ENCODE measurements at places on chromosomes 13 and 19.

DNA sequence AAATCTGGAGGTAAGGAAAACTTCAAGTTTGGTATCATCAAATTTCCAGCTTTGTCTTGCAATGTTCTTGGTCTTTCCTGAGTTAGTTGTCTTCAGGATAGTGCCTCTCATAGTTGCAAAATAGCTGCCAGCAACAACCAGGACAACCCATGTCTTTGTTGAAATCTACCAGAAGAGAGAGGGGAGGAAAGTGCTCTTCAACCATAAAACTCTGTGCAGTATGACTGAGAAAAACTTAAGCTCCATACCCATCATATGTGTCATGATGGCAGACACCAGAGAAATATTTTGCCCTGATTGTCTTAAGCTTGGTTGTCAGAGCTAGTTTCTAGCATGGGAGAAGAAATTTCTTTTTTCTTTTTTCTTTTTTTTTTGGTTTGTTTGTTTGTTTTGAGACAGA, 103.3 kb downstream of the SPRY2 start:
- no peak for DNase-seq

GRCh38 chr19:5341448-5341820, 822 bp upstream of the PTPRS start:
- DNase-seq: no peak

- no peak for DNase-seq
Observed at GRCh38 chr19:55489711-55490477, 1.7 kb downstream of the SSC5D start.

GRCh38 chr13:114279758-114280355, 1.5 kb upstream of the UPF3A start:
- no peak for DNase-seq

- peak; percentile 79 for DNase-seq
Observed at GRCh38 chr19:7197760-7198696, 96.2 kb downstream of the INSR start.

GRCh38 chr19:42254850-42255765, at the start of gene ERF:
ERF (minus strand) TSS chr19:42255128; CDS start chr19:42254999, 129 bp downstream.
- DNase-seq: peak; percentile 91

DNA sequence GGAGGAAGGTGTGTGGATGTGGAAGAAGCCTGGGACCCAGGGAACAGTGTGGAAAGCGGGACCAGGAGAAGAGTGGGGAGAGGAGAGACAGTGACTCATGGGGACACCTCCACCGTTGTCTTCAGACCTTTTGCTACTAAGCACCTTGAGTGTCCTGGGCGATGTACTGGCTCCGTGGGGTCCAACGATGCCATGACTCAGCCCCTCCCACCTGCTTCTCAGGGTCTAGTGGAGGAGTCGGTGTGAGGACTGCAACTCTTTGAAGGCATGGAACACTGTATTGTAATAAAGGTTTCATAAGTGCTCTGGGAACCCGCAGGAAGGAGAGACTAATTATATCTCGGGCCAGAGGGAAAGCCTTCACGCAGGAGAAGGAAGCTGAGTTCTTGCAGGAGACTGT, 166.9 kb upstream of the KL start:
- DNase-seq: no peak

DNA sequence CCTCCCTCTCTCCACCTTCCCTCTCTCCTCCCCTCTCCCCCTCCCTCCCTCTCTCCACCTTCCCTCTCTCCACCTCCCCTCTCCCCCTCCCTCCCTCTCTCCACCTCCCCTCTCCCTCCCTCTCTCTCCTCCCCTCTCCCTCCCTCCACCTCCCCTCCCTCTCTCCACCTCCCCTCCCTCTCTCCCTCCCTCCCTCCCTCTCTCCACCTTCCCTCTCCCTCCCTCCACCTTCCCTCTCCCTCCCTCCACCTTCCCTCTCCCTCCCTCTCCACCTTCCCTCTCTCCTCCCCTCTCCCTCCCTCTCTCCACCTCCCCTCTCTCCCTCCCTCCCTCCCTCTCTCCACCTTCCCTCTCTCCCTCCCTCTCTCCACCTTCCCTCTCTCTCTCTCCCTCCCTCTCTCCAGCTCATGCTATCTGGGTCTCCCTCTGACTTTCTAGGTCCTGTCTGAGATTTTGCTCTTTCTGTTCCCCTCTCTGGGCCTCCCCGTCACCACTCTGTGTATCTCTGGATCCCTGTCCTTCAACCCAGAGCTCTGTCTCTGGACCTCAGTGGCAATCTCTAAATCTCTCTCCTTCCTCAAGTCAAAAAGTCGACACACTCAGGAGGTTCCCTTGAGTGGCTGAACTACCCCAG, 3.5 kb upstream of the CNOT3 start:
- no peak for DNase-seq

DNA sequence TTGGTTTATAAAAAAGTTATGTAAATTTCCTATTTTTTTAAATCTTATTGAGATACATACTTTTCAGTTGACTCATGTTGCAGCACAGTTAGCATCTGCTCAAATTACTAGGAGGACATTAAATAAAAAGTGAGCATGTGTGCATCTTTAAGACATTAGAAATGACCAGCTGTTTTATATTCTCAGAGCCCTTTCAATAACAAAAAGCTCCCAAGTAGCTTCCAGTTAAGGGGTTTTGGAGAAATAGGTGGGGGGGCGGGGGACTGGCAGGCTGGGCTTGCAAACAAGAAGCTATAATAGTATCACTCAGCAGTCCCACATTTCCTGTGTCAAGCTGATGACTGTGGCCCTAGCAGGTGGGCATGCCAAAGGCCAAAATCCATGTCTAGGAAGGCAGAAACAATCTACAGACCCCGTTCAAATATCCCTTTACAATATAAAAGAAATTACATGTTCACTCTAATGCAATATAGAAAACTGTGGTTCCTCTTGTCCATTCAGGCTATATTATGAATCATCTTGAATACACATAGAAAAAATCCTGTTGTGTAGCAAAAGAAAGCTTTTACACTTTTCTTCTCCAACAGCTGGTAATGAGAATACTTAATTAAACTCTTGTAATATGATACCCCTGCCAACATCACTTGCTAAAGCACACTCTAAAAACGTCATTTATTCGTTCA, 1713.2 kb upstream of the SLC10A2 start:
- DNase-seq: no peak

- DNase-seq: peak; percentile 65
Observed at GRCh38 chr13:114065141-114065925, 67.1 kb downstream of the RASA3 start.

DNA sequence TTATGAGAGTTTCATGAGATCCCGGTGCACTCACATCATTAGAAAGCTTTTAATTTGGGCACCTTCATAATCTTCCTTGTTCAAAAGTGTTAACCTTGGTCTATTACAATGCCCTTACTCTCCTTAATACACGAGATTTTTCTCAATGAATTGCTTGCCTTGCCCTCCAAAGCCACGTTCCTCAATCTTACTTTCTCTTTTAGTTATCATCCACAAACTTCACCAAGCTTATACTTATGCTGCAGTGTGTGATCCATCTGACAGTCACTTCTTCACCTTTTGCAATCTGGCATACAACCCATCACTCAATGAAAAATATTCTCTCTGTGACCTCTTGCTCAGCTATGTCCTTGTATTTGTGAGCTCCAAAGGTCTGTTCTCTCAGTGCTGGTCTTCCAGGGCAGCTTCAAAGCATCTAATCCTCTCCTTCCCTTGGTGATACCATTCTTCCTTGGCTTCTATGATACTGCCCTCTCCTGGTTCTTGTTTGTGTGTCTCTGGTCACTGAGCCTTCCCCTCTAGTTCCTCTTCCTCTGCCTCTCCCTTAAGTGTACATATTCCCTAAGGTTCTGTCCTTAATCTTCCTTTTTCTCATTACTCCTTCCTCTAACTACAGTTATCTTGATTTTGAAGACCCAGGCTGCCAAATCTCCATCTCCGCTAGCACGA, 202.2 kb upstream of the STARD13 start:
- no peak for DNase-seq

DNA sequence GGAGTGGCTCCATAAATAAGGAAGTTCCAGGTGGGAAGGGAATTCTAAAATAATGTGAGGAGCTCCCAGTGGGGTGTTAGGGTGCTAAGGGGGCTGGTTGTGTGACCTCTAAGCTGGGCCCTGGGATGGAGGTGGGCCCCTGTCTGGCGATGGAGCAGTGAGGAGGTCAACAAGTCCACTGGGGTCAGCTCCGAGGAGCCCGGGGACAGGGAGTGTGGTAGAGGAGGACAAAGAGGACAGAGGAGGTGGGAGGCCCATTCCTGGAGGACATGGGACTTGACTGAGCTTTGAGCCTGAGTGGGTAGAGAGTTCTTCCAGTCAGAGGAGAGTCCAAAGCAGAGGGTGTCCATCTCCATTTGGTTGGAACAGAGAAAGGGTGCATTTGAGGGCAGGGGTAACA, 390.2 kb downstream of the TSHZ3 start:
- DNase-seq: no peak

- no peak for DNase-seq
Observed at GRCh38 chr13:35474496-35475211, 1.8 kb downstream of the MAB21L1 start.

DNA sequence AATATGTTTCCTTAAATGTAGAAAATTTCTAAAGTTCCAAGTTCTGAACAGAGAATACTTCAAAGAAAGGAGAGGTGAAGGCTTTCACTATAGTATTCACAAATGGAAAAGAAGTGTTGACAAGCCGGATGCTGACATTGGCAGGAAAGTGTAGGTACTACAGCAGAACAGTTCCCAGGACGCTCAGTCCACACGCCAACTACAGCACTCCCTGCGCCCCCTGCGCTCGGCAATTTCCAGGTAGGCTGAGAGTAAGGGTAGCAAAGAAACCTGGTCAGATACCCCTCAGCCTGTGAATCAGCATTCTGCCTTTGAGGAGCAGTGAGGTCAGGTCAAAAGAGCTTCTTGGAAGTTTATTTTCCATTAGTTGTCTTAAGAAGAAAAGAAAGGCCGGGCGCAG, 115.3 kb downstream of the NALCN start:
- DNase-seq: no peak

- DNase-seq: no peak
Observed at GRCh38 chr13:23146811-23147625, 33.8 kb upstream of the SGCG start.

- no peak for DNase-seq
Observed at GRCh38 chr13:34808649-34809048, 133.4 kb upstream of the NBEA start.

GRCh38 chr13:91594061-91594460, 195.6 kb downstream of the GPC5 start:
- DNase-seq: no peak

- no peak for DNase-seq
Observed at GRCh38 chr19:11378319-11379189, 4.1 kb downstream of the SWSAP1 start.

DNA sequence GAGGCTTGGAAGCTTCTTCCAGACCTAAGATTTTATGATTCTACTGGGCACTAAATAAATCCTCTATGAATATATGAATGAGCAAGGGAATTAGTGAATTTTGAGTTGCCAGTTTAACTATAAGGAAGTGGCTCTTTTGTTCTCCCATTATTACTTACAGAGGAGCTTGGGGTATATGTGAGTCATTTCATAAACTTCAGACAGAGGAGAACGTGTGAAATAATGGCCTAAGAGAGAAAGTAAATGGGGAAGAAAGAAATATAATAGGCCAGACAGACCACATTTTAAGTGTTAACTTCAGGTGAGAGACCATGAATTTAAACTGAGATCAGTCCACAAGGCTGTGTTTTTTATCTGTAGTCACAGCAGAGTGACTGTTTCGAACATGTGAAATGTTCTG, 570.9 kb downstream of the GPC6 start:
- no peak for DNase-seq

GRCh38 chr19:18503971-18504885, 17.6 kb downstream of the ELL start:
- DNase-seq: no peak

DNA sequence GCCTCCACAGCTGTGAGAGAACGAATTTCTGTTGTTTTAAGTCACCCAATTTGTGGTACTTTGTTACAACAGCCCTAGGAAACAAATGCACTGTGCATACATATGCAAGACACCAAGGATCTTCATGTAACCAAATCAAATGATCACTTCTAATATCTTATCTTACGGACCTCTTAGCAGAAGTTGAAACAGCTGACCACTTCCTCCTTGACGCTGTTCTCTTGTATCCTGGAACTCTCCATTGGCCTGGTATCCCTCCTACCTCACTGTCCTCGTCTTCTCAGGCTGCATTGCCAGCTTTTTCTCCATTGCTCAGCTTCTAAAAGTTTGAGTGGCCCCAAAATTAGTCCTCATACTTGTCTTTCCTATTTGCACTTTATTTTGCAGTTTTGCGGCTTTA, 200.4 kb downstream of the DLEU7 start:
- DNase-seq: no peak

GRCh38 chr13:92972751-92973150, 253.9 kb upstream of the GPC6 start:
- DNase-seq: no peak

GRCh38 chr13:90591260-90591926, 756.1 kb upstream of the MIR17HG start:
- DNase-seq: no peak

DNA sequence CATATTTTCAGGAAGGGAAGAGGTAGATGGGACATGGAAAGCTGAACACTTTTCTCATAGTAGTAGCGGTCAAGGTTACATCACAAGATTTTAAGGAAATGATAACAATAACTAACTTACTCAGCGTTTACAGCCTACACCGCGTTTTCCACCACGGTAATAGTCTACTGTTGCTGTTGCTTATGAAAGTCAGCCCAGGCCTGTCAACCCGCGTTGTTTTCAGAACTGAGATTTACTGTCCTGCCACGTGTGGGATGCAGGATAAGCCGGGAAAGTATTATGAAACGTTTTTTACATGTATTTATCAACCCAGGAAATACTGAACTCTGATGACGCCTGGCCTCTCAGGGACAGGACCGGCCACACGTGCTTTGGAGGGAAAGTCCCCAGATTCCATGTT, 36.0 kb upstream of the LAMP1 start:
- DNase-seq: no peak

- DNase-seq: no peak
Observed at GRCh38 chr19:8259922-8260247, 48.3 kb downstream of the CD320 start.

DNA sequence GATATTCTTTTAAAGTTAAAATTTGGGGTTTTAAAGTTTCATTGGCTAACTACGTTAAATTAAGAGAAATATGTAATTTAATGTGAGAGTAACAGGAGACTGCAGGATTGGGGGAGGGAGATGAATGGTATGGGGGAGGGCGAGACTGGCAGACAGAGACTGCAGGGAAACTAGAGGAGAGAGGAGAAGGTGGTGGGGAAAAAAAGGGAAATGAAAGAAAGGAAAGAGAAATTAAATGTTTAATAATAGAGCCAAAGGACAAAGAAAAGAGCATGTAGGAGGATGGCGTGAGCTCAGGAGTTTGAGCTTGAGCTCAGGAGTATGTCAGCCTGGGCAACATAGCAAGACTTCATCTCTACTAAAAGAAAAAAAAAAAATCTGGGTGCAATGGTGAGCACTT, 115.9 kb downstream of the RFC3 start:
- no peak for DNase-seq
